NCI-H774 (cell line): ENCODE measurements at places on chromosomes 2 and 18.

GRCh38 chr2:162257425-162257824 is 14.2 kb upstream of the FAP start:
- no peak for DNase-seq

DNA sequence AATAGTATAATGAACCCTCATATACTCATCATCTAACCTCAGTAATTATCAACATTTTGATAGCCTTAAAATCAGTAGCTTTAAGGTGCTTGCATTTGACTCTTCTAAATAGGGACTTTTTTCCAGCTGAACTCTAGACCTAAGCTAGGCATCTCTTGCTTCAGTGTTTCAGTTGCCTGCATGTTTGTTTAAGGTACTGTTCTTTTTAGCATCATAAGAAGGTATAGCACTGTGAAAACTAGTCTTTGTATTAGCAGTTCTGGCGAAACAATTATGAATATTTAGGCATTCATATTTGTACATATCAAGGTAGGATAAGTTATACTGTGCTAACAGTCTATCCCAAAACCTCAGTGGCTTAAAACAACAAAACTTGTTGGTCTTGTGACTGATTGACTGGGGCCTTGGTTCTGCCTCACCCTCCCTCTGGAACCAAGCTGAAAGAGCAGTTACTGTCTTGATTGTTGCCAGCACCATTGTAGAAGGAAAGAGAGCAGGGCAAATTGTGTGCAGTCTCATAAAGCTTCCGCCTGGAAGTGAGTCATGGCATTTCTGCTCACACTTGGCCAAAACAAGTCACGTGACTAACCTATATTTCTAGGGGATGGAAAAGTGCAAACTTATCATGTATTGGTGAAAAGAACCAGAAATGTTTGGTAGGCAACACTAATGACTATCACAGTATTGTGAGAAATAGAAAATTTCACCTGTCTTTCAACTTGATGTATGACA is 24.3 kb downstream of the GALNT1 start:
- DNase-seq: no peak

DNA sequence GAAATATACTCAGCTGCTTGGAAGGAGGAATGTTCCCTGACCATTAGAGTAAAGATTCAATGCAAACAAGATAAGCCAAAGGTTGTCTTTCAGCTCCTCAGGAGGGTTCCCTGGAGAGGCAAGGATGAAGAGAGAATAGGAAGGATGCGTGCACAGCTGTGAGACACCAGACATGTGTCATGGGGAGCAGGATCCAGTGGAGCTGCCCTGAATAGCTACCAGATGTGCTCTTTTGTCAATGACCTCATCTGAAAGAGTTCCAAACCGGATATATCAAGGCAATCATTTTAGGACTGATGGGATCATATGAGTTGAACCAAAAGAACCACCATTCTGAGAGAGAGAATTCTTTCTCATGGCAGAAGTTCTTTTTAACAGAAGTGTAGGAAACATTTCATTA is 490.6 kb downstream of the IRS1 start:
- no peak for DNase-seq

GRCh38 chr18:46071653-46072375 is at the start of gene PSTPIP2:
Gene PSTPIP2, minus strand, starts transcription at chr18:46072260. Its CDS starts 72 bp downstream, at chr18:46072188.
- no peak for DNase-seq
